GM23338 (cell line): ENCODE measurements at places on chromosomes 4 and X. TPM values are rescaled to one million over a fixed set of nuclear protein-coding genes. Genes with fewer than 3 reads are reported as not detected.
A peak's percentile ranks its signal among the peaks of the same experiment; 100 is the strongest.

DNA sequence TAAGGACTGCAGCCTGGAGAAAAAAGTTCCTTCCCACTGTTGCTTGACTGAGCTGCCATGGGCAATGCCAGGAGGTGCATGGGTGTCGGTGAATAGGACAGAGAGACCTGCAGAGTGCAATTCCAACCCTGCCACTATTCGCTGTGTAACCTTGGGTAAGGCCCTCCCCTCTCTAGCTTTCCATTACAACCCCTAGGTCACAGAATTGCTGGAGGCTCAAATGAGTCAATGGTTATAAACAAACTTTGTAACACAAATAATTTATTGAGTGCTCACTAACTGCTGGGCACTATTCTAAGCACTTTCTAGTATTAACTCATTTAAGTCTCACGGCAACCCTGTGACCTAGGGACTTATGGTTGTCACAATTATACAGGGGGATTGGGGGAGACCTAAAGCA lies 37.8 kb downstream of the PJA1 start:
- DNase-seq: no peak

DNA sequence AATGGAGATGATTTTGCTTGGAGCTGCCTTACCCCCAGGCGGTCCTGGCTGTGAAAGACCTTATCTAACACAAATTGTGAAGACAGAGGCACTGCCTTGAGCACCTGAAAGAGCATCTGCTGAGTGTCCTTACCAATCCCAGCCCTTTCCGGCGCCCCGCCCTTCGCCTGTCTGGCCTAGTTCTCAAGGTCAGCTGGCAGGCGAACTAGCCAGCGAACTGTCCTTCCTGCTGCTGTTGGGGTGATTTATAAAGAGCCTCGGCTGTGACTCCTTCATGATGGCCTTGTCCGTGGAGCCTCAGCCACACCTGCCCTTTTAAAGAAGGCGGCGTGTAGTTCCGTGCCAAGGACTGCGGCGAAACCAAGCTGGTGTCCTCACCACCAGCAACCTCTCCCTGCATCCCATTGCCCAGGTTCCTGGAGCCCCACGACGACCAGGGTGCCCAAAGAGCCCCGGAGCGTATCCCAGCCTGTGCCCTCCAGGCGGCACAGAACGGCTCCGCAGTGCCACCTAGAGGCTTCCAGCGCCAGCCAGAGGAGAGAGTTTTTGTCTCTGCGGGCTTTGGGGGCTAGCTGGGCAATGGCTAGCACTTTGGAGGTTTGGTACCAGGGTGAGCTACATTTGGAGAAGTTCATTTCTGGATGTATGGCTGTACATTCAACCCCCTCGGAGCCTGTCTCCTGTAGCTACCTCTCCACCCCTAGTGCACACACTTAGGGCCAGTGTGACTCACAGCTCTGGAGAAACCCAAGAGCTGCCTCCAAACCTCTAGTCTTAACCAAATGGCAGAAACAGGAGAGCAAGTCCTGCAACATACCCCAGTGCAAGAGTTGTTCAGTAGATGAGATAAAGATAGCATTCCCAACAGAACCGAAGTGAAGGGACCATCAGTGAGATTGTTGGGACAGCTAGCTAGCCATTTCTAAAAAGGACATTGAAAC lies 36.8 kb upstream of the VMA21 start:
- peak; percentile 58 for DNase-seq

GRCh38 chrX:117215683-117216082 lies 752.9 kb upstream of the CT83 start:
- no peak for DNase-seq

Gene TMPRSS11D
- total RNA-seq: not detected in 2 replicates

DNA sequence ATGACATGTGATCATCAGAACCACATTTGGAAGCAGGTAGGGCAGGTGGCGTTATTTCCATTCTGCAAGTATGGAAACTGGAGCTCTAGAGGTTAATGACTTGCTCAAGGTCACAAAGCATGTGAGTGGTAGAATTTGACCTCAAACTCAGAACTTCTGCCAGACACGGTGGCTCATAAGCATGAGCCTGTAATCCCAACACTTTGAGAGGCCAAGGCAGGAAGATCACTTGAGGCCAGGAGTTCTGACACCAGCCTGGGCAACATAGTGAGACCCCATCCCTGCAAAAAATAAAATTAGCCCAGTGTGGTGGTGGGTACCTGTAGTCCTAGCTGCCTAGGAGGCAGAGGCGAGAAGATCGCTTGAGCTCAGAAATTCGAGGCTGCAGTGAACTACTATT lies 139.2 kb downstream of the PALLD start:
- no peak for DNase-seq

DNA sequence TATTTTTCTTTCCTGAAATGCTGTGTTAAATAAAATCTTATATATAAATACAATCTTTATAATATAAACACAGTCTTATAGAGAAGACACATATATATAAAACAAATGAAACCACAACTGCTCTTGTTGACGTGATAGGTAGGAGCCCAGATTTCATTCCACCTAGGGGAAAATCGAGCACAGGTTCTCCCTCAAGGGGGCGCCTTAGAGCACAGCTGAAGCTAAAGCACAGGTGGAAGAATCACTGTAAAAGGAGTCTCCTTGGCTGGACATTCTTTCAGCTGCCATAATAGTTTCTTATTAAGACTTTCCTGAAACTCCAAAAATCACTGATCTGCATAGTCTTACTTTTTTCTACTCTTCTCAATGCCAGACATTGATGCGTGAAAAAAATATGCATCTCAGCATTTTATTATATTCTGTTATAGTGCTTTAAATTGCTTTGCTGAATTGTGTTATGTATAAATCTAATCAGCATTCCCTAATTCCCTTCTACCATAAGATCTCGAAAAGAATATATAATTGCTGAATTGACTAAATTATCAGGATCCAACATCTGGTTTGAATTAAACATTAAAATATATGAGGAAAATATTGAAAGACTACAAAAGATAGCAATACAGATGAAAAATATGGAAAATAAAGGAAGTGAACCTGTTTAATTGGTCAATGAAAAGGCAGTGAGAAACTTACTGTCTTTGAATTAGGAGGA lies 25.5 kb upstream of the RXFP1 start:
- DNase-seq: peak; percentile 89

DNA sequence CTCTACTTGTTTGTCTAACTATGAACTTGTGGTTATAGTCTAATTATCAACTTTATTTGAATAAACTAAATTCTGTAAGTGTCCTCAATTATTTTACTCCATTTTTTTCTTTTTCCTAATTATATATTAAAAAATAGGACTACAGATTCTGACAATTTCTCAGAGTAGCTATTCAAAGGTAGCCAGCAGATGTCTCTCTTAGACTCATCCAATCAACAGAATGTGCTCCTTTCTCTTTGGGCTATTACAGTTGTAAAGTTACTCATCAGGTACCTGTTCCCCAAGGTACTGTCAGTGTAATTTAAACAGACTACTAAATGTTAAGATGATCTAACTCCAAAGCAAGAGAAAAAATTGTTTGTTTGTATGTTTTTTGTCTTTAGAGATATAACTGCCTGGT lies 248.6 kb downstream of the PCDH18 start:
- DNase-seq: peak; percentile 48

- DNase-seq: no peak
Observed at GRCh38 chr4:187000281-187000680, 276.6 kb upstream of the FAT1 start.

Gene CLDN22
- not detected in 2 replicates for total RNA-seq

Gene POF1B
- 0.10 TPM in 1 of 2 replicates, not detected in the other for total RNA-seq

DNA sequence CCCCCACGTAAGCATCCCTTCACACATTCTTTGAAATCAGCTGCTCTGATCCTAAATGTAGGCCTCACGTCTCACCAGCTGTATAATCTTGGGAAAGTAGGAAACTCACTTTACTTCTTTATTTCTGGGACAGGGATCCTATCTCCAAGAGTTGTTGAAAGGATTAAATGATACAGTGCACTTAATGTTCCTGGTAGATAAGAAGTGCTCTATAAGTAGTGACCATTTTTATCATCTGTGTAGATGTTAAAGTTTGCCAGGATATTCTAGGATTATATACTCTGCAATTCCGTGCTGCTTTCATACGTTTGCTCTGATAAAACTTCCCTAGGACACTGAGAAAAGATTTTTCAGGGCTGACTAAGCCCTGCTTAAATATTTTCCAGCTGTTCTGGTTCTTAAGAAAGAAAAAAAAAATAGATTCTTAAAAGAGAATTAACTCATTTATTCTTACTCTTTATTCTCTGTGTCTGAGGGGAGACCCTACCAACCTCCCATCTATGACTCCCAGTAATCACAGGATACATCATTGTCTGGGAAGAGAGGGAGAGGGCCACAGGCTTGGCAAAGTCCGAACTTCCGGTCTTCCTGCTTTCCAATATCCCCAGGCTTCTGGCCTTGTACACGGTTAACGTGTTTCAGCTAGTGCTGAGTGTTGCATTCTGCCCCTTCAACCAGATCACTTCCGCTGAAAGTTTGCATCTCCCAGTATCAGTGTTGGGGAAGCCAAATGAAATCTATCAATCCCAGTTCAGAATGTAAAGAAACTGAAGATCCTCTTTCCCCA lies 269.2 kb downstream of the TRIML1 start:
- DNase-seq: no peak

DNA sequence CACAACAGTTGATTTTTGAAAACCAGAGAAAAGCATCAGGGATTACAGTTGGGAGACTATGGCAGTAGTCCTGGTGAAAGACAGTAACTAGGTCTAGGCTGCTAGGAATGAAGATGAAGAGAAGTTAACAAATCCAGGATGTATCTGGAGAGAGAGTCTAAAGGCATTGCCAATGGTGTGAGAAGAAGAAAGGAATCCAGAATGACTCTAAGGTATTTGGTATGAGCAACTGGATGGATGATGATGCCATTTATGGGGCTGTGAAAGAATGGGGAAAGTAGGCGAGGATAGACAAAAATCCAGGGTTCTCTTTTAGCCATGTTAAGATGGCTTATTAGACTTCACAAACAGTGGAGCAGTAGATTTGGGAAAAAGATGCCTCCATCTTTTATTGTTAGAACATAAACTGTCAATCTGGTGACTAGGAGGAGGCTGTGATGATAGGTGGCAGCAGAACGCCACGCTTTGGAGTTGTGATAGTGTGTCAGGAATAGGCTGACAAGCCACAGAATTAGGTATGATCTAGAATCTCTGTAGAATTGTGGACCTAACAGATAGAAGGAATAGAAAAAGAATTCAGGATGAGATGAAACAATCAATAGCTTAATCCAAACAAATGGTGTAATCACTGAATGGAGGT lies 27.3 kb upstream of the JADE1 start:
- peak; percentile 52 for DNase-seq

GRCh38 chr4:184824081-184824775 lies 1.5 kb downstream of the ACSL1 start:
- DNase-seq: no peak

GRCh38 chr4:13704035-13704434 lies 76.5 kb upstream of the BOD1L1 start:
- no peak for DNase-seq

Gene TMEM47
- 56.7 and 59.7 TPM in 2 replicates for total RNA-seq

DNA sequence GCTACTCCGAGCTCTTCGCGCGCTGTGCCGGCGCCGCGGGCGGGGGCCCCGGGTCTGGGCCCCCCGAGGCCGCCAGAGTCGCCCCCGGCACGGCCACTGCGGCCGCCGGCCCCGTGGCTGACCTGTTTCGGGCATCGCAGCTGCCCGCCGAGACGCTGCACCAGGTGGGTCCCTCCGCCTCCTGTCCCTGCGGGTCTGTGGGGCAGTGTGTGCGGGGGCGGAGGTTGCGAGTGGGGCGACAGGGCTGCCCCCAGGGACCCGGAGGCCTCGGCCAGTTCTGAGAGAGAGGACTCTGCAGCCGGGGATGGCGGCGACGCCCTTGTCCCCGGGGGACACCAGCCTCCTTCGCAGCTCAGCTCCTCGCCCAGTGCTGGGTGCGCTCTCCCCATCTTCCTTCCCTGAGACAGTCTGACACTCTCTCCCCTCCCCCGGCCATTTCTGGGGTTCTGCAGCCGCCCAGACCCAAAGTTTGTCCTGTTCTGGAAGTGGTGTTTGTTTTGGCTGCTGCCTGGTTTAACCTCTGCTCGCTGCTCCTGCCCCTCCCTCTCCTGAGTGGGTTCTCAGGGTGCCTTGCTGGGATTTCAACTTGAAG lies 609 bp downstream of the REPS2 start:
- DNase-seq: no peak

DNA sequence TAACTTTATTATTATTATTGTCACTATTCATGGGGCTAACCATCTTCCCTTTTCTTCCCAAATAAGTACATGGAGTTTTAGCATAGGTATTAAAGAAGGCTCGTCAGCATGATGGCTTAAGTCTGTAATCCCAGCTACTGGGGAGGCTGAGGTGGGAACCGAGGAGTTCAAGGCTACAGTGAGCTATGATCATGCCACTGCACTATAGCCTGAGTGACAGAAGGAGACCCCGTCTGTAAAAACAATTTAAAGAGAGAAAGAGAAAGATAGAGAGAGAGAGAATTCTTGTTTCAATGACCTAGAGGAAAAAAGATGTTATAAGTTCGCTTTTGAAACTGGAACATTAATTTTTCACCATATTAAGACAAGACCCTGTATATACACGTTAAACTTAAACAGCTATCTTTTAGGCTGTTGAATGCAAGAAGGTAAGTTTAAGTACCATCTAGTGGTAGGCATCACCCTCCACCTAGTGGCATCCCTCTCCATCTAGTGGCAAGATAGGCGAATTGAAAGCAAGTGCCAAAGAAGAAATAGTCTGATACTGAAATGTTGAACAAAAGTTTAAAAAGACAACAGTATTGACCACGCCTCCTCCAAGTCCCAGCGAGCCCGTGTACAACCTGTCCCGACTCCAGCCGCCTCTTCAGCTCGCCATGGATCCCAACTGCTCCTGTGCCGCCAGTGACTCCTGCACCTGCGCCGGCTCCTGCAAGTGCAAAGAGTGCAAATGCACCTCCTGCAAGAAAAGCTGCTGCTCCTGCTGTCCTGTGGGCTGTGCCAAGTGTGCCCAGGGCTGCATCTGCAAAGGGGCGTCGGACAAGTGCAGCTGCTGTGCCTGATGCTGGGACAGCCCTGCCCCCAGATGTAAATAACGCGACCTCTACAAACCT lies 26.0 kb upstream of the YTHDC1 start:
- DNase-seq: peak; percentile 81

GRCh38 chrX:40152173-40152711 lies 54.5 kb upstream of the BCOR start:
- DNase-seq: peak; percentile 58

GRCh38 chr4:186936496-186937375 lies 213.1 kb upstream of the FAT1 start:
- DNase-seq: no peak

GRCh38 chrX:45619290-45619689 lies 418.6 kb upstream of the DIPK2B start:
- no peak for DNase-seq

Gene TMEM31
- not detected in 2 replicates for total RNA-seq
